GM23338 (cell line): ENCODE measurements at places on chromosomes 4 and X.

- DNase-seq: no peak
Measured at GRCh38 chr4:169770416-169770815, 12.7 kb upstream of the HPF1 start.

DNA sequence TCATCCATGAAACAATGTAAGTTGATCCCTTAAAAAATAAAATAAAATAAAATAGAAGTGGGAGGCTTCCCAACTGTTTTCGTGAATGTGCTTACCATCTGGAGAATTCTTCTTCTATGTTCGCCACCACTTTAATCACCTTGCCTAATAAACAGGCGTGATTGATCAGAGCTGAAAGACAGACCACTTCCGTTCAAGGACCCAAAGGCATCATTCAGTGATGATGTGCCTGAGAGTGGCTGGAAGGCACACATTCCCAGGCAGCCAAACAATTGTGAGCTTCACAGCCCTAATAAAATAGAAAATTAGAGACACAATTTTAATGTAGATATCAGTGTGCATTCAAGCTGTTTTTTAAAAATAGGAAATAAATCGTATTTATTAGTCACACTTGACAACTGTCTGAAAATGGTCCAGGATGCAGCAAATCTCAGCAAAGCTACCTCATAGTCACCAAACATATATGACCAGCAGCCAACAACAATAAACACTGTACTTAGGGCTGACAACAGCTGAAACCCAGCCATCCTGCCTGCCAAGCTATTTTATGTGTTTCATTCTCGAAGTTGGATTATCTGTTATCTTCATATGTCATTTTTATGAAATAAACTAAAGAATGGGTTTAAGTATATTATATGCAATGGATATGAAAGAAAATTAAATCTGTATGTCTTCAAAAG, 163.2 kb upstream of the FAM9B start:
- no peak for DNase-seq

DNA sequence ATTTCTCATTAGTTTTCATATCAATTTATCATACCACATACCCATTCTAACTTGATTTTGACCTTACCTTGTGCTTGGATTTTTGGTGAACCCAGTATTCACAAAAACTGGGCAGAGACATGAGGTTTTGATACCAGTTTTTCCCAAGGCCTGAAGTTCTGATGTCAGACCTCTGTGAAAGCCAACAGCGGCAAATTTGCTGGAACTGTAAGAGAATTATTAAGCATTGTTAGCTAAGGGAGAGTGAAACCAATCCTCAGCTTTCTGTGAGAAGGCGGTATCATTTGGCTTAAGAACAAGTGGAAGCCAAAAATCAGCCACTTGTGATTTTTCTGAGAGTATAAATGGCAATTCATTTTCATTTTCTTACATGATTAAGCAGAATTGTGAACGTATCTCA, 8.9 kb downstream of the HSD17B13 start:
- DNase-seq: no peak

GRCh38 chr4:155510771-155511170, 134.0 kb upstream of the MAP9 start:
- no peak for DNase-seq

GRCh38 chr4:45155081-45155777, 428.9 kb upstream of the GNPDA2 start:
- DNase-seq: no peak

GRCh38 chr4:150211799-150212445, 133.7 kb downstream of the DCLK2 start:
- DNase-seq: no peak

DNA sequence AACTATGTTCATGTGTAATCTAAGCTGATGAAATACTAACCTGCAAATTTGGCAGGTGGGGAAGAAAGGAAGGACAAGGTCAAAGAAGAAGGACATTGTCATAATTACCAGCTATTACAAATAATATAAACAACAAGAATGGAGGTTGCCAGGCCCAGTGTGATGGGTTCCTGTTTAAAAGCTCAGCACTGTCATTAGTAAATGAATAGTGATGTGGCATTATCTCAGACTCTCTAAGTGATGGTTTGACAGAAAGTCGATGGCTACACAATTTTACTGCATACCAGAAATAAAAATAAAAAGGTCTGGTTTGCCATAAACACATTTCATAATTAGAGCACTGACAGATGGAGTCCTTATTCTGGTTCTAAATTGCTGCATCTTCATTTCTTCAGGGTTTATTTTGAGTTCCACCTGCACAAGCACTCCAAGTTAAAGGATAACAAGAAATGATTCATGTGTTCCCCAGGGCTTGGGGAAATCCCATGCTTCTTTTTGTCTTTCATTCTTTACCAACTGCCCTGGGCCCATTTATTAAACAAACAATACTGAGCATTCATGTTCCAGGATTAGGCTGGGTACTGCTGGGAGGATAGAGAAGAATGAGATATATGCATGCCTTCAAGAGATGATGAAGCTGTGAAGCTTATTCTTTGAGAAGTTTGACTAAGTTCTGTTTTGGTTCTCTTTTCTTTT, 367.8 kb upstream of the RASGEF1B start:
- DNase-seq: no peak

DNA sequence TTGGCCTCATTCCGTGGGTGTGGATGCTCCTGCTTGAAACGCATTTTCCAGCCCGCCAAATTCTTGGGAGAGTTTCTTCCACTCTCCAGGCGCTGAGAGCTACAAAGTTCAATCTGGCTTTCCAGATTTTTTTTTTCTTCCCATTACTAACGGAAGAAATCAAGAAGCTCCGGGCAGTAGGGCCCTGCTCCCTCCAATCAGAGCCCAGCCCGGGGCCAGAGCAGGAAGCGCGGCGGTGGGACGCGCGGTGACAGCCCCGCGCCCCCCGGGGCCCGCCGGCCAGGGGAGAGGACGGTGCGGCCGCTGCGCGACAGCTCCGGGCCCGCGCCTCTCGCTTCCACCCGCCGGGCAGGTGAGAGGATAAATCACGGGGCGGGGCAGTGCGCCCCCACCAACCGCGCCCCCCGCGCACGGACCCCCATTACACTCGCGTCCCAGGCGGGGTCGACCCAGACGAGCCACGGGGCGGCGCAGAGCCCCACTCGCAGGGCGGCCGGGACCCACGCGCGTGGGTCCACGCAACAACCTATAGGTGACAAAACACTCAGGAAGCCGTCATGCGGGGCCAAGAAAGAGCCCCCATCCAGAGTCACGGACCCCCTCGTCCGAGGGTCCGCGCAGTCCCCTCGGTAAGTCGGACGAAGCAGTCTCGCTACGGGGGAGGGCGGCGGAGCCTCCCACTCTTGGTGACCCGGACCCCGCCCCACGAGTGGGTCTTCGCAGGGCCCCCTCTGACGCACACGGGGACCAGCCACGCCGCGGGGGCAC, 868 bp downstream of the AFAP1 start:
- DNase-seq: peak; percentile 64

- no peak for DNase-seq
Measured at GRCh38 chr4:5452156-5452555, 256.2 kb downstream of the EVC2 start.

DNA sequence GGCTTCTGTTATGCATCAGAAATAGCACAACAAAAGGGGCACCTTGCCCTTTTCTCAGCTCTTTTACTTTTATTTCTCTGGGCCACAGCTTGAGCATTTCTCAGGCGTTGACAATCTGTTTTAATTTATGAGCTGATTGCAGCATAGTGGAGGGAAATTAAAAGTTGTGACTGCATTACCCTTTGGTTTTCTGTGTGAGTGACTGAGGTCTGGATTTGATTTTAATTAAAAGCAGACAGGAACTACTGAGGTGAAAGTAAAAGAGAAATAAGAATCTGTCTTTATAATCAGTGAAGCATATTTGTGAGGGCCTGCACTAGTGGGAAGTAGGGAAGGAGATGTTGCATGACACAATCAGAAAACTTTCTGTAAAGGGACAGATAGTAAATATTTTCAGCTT, 43.4 kb upstream of the GEMIN8 start:
- DNase-seq: no peak

DNA sequence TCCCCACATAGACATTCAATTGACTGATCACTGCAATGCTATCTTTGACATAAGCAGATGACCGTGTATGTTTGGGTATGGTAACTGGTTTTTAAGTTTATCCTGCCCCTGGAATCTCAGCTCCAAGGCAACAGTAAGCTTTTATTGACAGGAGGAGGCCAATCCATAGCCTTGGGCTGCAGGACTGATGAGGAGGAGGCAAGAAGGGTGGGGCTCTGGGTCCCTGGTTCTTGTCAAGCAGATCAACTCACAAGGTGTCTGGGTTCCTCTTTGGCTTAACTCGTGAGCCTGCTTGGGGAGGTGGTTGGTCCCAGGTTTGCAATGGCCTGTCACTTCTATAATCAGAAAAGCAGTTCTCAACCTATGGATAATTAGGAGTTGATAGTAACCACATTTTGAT, 113.2 kb upstream of the STX18 start:
- no peak for DNase-seq

DNA sequence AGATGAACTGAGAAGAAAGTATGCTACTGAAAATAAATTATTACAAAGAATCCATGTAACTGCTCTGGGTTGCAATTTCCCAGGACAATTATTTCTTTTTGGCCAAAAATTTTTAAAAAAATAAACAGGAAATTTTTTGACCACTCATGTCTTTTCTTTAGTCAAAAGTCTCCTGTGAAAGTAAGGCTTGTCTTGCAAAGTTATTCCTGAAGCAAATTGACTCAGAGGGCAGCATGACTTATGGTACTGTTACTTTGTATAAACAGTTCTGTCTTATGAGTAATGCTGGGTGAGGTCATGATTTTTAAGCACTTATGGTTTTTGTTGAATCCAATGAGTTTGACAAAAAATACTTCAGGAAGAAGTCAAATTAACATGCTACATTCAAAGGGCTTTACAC, 292.8 kb upstream of the ARSJ start:
- DNase-seq: no peak

DNA sequence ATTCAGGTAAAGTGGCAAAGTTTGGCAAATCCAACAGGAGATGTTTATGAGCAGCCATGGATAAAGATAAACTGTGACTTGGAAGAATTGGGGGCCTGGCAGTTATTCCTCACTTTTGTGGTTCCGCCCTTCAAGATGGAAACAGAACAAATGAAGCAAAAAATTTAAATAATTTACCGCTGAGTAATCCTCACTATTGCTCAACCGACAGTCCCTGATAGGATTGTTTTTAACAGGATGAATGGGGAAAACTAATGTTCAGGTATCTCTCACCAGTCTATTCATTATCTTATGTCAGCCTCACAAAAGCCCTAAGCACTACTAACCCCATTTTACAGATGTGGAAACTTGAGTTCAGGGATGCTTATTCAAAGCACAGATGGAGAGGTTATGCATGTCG, 90.8 kb downstream of the FNIP2 start:
- DNase-seq: no peak

DNA sequence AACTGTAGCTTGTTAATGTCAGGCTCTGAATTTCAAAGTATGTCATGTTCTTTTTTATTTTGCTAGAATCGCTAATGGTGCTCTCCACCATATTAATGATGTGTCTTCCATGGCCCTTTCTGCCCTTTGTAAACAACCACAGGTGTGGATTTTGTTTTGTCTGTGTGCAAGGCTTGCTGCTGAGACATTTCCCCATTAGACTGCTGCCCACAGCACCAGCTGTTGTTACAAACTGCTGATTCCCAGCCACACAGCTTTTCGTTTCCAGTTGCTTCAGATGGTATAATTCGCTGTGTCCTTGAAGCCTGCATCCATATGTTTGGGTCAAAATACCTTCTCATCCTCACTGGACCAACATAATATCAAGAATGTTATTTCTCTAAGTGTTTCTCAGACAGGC, 32.8 kb downstream of the KCNIP4 start:
- no peak for DNase-seq

DNA sequence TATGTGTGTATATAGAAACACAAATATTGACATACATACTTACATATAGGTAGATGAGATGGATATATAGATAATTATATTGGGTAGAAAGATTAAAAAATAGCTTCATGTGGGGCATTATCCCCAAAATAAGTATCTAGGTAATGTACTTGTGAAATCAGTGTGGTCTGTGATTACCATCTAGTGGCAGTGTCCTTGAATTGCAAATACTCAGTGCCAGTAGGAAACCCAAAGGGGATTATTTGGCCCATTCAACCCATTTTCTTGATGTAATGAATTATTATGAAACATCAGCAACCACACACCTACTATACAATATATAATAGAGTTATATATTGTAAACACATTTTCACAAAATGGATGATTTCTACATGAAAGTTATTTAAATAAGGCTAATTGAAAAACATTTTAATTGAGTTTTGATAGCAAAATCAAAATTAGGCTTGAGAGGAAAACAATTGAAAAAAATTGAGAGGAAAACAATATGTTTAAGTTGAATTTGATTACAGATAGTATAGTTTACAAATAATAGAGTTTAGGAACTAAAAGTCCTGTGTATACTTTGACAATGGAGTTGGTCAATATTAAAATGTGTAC, 389.4 kb downstream of the GALNTL6 start:
- peak; percentile 67 for DNase-seq

DNA sequence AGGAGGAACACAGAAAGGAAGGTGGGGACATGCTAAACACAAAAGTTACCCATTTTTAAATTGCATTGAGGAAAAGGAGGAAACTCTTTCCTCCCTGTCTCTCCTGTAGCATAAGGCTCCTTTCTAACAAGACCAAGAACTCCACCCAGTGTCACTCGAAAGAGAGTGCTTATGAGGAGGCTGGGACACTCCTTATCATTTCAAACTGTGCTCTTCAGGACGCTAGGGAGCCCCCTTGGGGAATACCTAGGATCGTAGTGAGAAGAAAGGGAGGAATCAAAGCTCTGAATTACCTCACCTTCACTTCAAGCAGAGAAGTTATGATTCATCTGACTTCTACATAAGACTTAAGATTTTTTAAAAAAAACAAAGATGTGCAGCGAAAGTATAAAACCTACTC, 65.5 kb downstream of the F9 start:
- DNase-seq: peak; percentile 20
